Activated naive CD4-positive, alpha-beta T cell (primary cell): ENCODE measurements at places on chromosomes 5 and 9.

GRCh38 chr9:114603248-114603647 is 7.8 kb upstream of the TMEM268 start:
- DNase-seq, result no peak

DNA sequence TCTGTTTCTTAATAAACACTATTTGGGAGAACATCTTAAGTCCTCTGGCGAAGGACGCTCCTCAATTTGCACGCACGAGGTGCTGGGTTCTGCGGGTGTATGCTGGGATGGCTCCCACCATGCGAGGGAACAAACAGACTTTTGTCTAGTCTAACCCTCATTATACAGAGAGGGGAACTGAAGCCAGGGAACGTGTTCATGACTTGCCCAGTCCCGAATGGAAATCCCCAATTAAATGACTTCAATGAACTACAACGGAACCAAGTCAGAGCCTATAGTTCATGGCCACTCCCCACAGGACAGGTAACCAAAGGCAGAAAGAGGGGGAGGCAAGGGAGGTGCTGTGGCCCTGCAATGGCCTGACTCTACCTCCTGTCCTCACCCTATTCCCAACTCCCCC is 9.3 kb downstream of the TLE1 start:
- DNase-seq, result no peak

GRCh38 chr5:180050121-180050940 is 21.2 kb downstream of the RNF130 start:
- no peak for DNase-seq

DNA sequence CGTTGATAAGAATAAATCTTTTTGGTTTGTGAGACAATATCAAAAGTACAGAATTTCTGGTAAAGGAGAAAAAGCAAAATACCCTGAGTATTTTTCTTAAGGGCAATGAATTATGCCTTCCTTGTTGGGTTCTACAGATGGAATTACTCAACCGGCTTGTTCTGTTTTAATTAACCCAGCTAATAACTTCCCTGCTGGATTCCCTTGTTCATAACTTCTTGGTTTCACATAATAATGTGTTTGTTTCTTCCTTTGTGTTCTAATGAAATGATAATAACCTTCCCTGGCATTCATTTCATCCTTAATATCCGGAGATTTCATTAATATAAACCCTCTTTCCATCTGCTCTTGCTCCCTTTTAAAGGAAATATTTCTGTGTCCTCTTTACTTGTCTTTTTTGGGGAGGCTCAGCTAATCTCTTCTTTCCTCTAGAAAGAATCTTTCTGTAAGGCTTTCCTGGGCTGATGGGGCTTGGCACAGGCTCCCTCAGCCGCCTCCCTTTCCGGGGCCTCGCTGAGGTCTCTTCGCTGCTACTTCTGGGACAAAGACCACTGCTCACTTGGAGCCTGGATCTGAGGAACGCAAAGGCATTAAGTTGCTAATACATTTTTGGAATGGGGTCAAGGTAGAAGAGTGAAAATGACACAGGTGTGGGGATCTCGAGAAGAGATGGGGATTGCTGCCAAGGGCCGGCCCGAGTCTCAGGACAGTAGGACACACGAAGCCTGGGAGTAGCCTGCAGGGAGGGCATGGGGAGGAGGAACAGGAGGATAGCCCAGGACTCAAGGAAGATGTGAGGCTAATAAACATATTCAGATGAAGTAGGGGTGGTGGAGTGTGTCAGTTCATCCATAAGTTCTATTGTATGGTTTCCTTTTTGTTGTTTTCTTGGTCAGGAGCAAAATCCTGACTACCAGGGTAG is 118.5 kb downstream of the NRG2 start:
- no peak for DNase-seq

DNA sequence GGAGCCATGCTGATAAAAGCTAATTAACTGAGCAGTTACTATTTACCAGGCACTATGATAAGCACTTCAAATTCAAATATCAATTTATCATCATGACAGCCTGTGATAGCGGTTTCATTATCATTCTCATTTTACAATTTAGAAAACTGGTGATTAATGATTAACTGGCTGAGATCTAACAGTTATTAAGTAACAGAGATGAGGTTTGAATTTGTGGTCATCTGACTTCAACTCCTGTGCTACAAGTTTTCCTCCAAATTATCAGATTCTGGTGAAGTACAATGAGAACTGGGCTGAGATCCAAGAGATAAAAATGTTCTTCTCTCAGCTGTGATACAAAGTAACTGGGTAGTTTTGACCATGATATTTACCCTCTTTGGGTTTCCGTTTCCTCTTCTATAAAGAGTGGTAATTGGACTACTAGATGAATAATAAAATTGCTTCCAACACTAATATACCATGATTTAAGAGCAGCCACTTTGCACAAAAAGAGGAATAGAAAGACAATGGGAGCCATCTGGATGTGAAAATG is 74.5 kb upstream of the CCNG1 start:
- DNase-seq, result no peak

DNA sequence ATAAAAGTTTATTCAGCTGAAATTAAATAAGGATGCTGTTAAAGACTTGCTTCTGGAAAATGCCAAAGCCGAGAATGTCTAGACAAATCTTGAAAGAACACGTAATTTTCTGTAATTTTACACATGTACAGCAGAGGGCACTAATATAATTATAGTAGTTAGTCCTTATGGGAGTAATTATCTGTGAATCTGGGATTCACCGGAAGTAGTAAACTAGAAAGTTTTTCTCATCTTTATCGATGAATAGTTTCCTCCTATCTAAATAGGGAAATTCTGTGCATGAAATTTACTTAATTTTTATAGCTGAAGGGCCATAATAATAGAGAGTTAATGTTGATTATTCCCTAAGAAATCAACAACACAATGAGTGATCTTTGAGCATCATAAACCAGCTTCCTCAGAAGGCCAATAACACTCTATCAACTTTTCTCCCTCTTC is 18.4 kb upstream of the CNTLN start:
- DNase-seq, result no peak

DNA sequence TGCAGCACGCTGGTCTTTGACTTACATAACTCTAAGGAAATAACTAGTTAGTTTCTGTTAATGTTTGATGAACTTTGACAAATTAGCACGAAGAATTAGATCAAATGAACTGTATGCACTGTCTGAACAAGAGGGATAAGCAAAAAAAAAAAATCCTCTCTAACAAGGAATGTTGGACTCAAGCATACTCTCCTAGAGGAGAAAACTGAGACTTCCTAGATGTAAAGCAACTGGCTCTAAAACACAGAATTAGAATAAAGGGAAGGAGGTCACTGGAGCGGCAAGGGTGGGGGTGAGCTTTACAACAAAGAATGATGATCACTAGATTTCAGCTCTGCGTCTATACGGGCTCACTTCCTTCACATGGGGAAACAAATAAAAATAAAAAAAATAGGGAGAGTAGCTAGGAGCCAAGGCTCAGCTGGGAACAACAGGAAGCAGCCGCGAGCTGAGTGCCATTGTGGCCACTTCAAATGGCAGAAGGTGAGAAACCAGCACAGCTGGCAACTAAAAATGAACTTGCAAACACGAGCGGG is 48.7 kb upstream of the CEMIP2 start:
- no peak for DNase-seq

- DNase-seq, result no peak
These were observed 761 bp upstream of the DNAJC25 start for GRCh38 chr9:111630182-111630963.

DNA sequence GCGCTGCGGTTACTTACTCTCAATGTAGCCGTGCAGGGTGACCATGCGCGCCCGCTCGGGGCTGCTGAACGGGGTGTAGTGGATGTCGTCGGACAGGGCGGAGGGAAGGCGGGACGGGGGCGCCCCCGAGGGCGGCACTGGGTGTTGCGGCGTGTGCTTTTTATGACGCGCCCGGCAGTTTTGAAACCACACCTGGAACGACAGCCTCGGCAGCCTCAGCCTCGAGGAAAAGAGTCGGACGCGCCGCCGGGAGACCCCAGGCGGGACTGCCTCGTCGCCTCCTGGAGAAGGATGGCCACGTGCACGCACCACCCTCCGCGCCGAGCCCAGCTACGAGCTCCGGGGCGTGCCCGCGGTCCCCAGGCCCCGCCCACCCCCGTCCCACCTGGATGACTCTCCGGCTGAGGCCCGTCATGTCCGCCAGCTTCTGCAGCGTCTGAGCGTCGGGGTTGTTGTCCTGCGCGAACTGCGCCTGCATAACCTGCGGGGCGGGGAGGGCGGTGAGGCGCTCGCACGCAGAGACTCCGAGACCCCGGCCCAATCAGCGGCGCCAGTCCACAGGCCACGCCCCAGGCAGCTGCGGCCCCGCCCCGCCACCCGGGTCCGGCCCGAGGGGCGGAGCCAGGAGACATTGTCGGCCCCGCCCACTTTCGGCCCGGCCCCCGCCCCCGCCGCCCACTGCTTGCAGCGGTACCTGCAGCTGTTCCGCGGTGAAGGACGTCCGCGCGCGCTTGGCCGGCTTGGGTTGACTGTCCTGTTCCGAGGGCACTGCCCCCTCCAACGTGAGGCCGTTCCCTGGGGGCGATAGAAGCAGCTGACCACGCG is 15.0 kb downstream of the LHX6 start:
- DNase-seq, result no peak

DNA sequence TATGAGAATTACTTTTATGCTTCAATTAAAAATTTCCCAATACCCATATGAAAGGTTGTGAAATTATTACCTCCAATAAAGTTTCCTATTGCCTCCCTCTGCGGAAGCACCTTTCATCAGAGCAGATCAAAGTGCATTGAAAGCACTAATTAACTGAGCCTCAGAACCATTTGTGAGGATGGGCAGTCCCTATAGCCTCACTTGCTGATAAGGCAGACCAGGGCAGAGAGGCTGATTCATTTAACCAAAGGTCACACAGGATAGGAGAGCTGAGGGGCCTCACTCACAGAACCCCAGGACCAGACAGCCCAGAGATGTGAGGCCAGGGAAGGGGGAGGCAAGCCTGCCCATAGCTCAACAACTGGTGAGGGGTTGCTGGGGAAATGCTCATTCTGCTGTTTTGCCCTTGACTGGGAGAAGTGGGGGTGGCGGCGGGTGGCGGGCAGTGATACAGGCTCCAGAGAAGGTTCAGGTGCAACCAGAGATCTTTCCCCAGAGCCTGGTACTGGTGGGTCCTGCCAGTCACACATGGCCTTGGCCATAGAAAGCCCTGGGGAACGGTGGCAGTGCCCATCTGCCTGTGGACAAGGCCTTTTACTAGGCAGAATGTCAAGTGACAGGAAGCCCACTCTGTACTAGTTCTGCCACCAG is 57.9 kb downstream of the MACROH2A1 start:
- no peak for DNase-seq

- no peak for DNase-seq
These were observed 220.8 kb upstream of the RFX3 start for GRCh38 chr9:3746296-3747275.

- DNase-seq, result no peak
These were observed 25.1 kb downstream of the ZNF618 start for GRCh38 chr9:113901221-113901688.

GRCh38 chr5:139968547-139969261 is 74.4 kb downstream of the NRG2 start:
- peak; percentile 76 for DNase-seq

GRCh38 chr9:4066120-4066519 is 233.7 kb downstream of the GLIS3 start:
- no peak for DNase-seq

DNA sequence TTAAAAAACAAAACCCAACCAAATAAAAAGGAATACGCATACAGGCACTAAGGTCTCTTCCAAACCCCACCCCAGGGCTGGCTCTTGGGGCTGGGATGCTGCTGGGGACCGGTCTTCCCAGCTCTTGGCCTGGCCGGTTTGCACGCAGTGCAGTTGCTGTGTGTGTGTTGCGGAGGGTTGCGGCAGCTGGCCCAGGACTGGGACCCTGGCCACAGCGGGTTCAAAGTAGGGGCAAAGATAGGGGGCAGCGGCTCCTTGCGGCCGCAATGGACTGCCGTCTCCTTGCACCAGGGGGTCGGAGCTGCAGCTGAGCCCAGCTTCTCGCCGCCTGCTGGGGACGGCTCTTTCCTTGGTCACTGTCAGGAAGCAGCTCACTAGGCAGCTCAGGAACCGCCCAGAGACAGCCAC is 5.0 kb downstream of the DMRT3 start:
- no peak for DNase-seq

DNA sequence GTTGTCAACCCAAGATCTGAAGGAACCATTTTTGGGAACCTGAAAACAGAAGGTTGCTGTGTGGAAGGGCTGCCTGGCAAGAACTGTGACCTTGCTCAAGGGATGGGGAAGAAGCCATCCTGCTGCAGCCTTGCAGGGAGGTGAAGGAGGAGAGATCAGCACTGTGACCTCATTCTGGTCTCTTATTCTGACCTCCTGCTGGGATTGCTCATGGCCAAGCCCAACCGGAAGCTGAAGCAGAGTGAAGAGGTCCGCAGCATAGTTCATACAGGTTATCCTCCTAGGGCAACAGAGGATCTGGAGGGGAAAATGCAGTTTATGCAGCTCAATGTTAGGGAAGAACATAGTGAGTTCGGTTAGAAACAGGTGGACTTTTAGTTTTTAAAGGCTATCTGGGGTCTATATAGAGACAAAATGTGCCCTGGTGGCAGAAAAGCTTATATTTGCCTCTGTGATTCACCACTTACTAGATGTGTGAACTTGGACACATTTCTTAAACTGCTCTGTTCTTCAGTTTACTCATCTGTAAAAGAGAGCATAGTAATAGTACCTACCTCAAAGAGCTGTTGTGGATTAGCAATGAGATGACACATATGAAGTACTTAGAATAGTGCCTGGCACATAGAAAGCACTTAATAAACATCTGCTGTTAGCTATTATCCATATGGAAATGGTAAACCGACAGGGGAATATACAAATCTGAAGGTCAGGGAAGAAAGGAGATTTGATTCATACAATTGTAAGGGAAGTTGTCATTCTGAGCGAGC is 57.9 kb upstream of the BNC2 start:
- no peak for DNase-seq

GRCh38 chr5:142014911-142015584 is 2.2 kb upstream of the GNPDA1 start:
- DNase-seq, result no peak

GRCh38 chr9:2157277-2158110 is 142.3 kb downstream of the SMARCA2 start:
- peak; percentile 1 for DNase-seq

DNA sequence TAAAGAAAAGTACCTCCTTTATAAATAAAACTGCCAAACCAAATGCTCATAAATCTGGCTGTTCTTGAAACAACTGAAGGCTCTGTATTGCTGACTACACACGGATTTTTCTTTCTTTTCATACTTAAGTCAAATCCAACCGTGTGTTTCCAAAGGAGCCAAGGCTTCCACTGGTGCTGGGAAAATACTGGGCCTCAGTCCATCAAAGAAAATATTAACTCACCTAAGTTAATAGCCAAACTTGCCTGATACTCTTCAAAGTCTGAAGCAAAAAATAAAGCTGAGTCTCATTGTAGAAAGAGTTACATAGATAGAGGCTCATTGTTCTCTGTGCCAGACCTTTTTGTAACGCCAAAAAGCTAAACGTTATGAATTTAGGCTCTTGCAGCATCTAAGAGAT is 350.4 kb upstream of the CDH9 start:
- DNase-seq, result no peak
